ENCODE measurements at places on chromosomes 2 and 18. TPM values are rescaled to one million over a fixed set of nuclear protein-coding genes. Genes with fewer than 3 reads are reported as not detected.

The NAT8 gene
- not detected for polyA plus RNA-seq

The SIX3 gene
- polyA plus RNA-seq: not detected

The STARD6 gene
- polyA plus RNA-seq: not detected

The GALNT3 gene
- polyA plus RNA-seq: 34.4 TPM

DNA sequence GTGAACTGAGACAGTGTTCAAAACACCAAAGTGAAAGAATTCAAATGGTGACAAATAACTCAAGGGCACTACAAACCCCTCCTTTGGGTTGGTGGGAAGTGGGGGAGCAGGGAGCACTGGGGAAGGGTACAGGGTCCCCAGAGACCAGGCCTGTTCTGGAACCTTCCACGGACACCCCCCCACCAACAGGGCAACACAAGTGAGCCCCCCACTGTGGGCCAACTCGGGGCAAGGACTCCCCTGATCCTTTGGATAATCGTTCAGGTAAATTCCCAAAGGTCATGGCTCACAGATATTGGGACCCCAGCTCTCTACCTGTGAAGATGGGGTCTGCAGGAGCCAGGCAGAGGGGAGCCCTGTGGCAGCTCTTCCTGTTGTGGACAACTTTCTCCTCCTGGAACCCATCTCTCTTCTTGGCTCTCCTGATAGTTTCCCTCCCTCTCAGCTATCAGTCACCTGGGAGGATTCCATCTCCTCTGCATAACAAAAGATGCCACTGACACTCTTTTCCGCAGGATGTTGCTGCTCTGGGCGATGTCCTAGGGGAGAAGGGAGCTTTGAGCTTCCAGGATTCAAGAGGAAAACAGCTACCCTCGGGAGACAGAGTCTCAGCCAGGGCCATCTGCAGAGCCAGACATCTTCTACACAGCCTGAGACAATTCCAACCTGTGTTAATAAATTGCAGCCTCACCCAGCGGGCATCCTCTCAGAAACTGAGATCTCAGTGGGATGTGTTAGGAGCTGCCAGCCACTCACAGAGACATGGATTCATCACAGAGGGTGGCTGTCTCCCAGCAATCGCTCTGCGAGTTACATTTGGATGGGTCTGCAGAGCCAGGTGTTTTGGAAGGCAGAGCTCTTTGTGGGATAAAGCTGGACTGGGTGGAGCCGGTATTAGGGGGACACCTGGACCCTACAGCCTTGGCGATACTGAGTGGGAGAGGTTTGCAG is 35.4 kb downstream of the MBP start:
- no peak for DNase-seq

DNA sequence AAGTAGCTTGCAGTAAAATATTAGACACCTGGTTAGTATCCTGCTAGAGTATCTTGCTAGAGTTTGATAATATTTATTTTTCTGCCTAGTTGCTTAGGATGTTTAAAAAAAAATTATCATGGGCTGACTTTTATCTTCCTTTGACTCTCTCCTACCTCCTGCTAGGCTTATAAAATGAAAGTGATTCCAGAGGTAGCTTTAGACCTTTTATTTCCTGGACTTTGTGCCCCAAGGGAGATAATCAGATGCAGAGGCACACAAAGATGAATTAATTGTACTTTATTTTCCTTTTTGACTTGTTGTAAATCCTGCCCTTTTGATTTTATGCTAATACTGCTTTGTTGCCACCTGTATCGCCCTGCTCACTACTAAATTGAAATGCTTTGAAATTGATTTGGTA is 130.7 kb downstream of the WDSUB1 start:
- no peak for DNase-seq

DNA sequence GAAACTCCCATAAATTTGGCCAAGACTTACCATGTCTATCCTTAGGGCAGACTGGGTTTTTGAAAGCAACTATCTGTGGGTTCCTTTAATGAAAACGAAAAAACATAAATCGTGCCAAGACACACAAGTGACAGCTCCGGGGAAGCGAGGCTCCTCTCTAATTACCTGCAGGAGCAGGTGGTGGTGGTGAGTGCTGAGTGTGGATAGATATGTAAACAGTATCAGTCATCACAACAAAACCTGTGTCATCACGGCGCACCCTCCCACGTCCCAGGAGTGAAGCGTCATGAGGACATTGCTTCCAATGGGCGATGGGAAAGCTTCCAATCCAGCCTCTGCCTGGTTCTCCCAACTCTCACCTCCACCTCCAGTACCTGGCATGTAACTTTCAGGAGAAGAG is 31.3 kb downstream of the ACKR3 start:
- peak; percentile 21 for DNase-seq

- no peak for DNase-seq
Measured at GRCh38 chr2:189350540-189351209, 90.6 kb upstream of the WDR75 start.

DNA sequence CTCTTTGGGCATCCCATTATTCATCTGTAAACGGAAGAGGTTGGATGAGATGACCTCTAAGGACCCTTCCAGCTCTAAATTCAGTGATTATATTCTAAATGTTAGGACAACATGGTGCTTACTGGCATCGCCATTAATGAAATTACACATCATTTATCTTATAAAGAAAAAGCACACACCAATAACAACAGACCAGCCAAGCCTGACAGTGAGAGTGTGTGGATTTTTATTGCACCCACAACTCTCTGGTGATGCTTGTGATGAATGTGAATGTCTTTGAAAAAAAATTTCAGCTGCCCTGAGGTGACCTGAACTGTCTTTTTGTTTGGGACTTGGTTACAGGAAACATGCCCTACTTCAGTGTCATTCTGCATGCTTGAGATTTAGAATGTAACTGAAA is 513.3 kb upstream of the NRP2 start:
- no peak for DNase-seq

GRCh38 chr2:162928356-162928755 is 89.8 kb upstream of the KCNH7 start:
- DNase-seq: no peak

DNA sequence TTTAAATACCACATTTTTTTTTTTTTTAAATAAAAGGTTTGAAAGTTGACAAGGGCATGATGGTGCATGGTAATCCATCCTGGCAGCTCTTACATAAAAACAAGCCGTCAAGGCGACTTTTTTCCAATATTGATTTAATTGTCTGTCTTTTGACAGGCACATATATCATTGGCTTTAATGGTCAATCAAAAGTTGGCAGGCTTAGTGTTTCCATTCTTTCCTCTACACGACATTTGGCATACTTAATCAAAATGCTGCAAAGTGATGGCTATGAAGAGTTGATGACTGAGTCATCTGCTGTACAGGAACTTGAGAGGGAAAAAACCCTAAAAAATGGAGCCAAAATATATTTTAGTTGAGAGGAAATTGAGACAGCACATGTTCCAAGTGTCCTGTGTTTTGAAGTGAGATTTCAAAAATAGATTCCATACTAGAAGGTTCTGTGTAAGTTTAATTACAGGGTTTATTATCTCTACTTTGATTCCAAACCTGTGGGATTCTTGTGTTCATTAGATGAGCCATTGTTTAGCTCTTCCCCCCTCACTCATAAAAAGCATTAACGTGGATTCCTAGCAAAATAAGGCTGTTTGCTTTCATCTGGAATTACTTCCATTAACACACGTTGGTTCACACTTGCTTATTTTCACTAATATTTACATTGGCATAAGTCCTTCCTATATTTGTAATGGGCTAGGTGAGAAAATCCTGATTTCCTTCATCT is 3.2 kb downstream of the TSHZ1 start:
- DNase-seq: no peak

DNA sequence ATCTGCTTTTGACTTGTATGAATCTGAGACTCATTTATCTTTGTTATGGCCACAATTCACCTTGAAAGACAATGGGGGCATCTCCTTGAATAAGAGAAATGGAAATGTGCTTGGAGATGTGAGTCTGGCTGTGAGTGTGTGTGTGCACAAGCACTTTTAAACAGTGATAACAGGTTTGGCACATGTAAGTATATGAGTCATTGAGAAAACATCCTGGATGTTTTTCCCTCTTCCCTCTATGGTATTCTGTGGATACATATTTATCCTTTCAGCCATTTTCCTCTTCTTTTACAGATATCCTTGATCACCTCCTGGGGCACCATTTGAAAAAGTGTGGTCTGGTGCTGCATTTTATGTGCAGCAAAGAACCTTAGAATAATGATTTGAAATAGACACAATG is 317.3 kb upstream of the THUMPD2 start:
- DNase-seq: no peak

- DNase-seq: no peak
Measured at GRCh38 chr18:58201733-58202730, 158.0 kb downstream of the NEDD4L start.
